Mammary epithelial cell (primary cell): ENCODE measurements at places on chromosomes 16 and 17. TPM values are rescaled to one million over a fixed set of nuclear protein-coding genes. Genes with fewer than 3 reads are reported as not detected.

DNA sequence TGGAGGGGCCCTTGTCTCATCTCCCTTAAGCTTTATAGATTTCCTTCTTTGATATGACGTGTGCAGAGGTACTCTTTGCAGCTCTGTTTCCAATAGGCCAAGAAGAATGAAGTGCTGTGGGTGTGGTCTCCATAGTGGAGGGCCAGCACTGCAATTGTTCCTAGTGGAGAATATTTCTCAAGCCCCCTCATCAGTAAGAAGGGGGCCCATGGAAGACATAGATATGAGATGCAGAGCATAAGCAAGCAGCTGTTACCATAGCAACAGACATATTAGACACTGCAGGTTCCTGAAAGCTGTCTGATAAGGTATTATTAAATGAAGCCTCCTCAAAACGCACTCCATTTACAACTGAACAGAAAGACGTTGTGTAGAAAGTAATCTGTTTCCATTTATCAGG is 240.7 kb downstream of the ZFHX3 start:
- no peak for DNase-seq

GRCh38 chr17:80987941-80988461 is 3.6 kb upstream of the CHMP6 start:
- no peak for DNase-seq

DNA sequence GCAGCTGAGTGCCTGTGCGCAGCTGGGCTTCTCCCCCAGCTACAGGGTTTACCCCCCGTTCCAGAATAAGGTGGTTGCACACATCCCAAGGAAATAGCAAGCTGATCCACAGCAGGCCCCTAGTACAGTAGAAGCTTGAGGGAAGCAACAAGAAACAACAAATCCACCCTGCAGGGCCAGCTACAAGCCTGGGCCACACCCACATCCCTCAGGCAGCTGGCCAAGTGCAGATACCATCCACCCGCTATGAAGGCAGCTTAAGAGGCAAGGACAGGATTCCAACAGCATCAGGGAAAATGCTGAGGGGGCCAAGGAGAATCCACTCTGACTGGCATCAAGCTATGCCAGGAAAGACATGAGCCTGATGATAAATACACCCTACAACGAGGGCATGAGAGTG is 66.9 kb upstream of the RCVRN start:
- no peak for DNase-seq

DNA sequence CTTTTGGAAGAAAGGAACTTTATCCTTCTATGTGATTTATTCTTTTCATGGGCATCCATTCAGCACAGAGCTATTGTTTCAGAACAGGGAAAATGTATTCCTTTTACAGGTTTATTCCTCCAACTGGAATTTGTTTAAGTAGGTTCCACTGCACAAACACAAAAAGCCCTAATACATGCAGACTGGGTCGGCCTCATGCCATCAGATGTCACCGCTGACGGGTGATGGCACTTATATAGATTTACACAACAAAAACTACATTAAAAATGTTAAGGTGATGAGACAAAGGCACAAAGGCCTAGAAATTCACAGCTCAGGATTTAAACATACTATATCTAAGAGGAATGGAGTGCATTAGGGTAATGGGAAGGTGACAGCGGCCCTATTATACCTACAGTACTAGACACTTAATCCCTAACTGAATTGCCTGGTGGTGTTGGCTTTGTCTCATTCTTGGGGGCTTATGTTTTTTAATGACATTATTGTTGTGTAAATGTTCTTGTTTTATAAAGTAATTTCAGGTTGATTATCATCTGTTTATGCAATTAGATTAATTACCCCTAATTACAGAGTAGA is 276.4 kb upstream of the PSMD7 start:
- DNase-seq: no peak

- DNase-seq: no peak
These were observed 3.4 kb downstream of the RAP1GAP2 start for GRCh38 chr17:2799653-2800052.

GRCh38 chr16:90002759-90003158 is 16.5 kb downstream of the DBNDD1 start:
- DNase-seq: no peak

- no peak for DNase-seq
These were observed 36.4 kb upstream of the MED13 start for GRCh38 chr17:62101515-62101914.

- no peak for DNase-seq
These were observed 29.9 kb downstream of the ABCA6 start for GRCh38 chr17:69111794-69112193.

GRCh38 chr17:28346199-28346580 is 10.6 kb downstream of the TNFAIP1 start:
- DNase-seq: no peak

DNA sequence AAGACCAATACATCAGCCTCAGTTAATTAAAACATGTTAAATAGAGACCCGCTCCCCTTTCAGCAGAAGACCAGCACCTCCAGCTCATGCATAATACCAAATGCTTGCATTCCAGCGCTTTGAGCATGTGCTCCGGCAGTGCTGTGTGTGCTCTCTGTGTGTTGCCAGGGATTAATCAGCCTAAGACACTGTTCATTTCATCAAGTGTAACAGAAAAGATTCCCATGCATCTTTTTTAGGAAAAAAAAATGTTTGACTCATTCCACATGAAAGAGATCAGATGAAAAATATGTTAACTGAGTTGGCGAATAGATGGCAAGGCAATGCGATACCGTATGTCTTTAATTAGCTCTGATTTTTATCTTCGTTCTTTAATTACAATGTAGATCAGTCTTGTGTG is 187.6 kb downstream of the RPTOR start:
- no peak for DNase-seq

- DNase-seq: no peak
These were observed 304.3 kb upstream of the SALL1 start for GRCh38 chr16:51455398-51455797.

The TMEM132E gene
- total RNA-seq: not detected

The RANBP10 gene
- total RNA-seq: 15.3 and 19.1 TPM in 2 replicates

The CCNF gene
- 5.7 TPM for total RNA-seq

The ZFPM1 gene
- 2.0 TPM for total RNA-seq

The PSMC5 gene
- 44.8 TPM for total RNA-seq

The GIT1 gene
- total RNA-seq: 41.8 TPM

The KRTAP4-5 gene
- total RNA-seq: not detected
